NCI-H460 (cell line): ENCODE measurements at places on chromosomes 7 and 10. TPM values are rescaled to one million over a fixed set of nuclear protein-coding genes. Genes with fewer than 3 reads are reported as not detected.
A peak's percentile ranks its signal among the peaks of the same experiment; 100 is the strongest.

DNA sequence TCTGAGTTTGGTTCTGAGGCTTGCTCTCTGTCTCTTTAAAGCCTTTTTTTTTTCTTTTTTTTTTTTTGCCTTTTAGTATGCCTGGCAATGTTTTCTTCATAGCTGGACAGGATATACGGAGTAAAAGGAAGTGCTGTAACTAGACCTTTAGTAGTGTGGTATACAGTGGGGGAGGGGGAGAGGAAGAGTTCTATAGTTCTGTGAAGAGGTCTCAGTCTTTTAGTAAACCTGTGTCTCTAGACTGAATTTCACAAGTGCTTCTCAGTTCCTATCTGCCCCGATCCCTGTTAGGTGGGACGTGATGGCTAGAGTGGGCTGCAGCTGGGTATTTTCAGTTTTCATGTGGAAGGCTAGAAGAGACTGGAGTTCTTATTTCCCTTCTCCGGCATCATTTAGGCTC, 3.1 kb upstream of the ABCC2 start:
- DNase-seq, result peak; percentile 78

DNA sequence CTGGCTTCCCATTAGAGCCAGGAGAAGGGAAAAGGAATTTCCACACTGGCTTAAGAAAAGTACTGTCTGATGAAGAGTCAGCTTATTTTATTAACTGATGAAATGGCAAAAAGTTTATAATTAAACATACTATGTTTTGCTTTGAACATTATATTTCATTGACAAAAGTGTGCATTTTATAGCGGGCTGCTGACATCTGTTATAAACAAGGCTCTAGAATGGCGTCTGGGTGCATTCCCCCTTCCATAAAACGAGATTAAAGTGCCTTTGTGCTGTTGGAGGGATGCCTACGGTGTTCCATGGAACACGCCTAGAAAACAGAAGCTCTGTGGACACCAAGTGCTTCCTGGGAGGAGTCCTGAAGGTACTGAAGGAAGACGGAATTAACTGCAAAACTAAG, 220.2 kb downstream of the SNX10 start:
- DNase-seq, result no peak

EIF5AL1 gene
- 0.30 and 0.40 TPM in 2 replicates for total RNA-seq

JAKMIP3 gene
- 2.0 TPM in 2 replicates for total RNA-seq

GRCh38 chr10:31803606-31804351, 124.9 kb downstream of the ARHGAP12 start:
- no peak for DNase-seq

DNA sequence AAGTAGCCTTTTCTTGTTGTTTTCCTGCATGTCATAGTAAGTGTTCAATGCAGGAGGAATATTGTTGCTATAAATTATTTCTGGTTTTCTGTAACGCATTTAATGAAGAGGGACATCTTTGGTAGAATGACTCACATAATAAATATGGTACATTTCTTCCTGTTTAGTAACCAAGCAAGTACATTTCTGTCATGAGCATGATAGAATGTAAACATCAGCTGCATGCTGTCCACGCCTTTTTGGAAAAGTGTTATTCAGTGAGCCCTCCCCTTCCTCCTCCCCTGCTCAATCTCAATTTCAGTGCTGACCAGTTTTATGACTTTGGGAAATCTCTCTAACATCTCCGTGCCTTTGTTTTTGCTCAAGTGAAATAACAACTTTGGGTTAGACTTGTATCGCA, 664.0 kb downstream of the XPNPEP1 start:
- no peak for DNase-seq

GRCh38 chr7:2162959-2163358, 69.8 kb downstream of the MAD1L1 start:
- no peak for DNase-seq

NPC1L1 gene
- 0.09 TPM in 1 of 2 replicates, not detected in the other for total RNA-seq

SPDYE2B gene
- total RNA-seq, result not detected in 2 replicates

CYP26C1 gene
- 0.10 and 0.23 TPM in 2 replicates for total RNA-seq

DNA sequence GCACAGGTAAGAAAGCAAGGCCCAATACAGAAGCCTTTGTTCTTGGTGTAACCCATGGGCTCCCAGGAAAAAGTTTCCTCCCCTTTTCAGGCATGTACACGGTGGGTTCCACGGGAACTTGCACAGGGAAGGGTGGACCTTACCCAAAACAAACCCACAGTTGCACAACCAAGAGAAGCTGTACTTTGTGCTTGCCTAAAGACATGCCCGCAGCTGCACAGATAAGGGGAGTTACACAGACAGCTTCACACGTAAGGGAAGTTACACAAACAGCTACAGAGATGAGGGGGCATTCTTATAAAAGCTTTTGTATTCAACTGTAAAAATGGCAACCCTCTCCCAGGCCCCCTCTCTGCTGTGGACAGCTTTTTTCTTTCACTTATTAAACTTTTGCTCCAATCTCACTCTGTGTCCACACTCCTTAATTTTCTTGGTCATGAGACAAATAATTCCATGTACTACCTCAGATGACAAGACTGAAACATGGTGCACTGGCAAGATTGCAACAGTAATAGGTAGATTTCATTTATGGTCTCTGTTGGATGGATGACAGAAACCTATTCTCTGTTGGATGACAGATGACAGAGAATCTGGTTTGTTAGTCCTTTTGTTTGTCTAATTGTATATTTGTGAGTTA, 72.9 kb downstream of the ATE1 start:
- no peak for DNase-seq

DNA sequence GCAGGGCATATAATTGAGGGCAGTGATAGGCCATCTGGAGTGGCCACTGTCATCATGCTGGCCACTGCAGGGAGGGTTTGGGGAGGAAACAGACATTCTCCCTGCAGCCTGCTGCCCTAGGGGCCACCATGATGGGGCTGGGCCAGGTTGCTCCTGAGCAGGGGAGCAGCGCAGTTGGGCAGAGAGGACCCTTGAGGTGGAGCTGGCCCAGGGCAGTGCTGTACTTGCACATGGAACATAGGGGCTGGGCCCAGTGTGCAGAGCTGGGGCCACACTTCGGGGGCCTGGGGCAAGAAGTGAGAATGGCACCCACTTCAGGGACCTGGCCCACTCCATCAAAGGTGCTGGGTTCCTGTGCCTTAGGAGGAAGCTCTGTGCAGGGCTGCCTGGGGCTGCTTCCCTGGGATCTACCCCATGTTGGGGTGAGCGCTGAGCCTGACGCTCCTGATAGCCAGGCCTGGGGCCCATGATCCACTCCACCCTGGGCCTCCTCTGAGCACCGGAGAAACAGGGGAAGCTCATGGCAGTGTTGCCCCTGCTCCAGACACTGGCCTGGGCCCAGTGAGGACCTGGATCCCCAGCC, 21.3 kb upstream of the NUB1 start:
- no peak for DNase-seq

DNA sequence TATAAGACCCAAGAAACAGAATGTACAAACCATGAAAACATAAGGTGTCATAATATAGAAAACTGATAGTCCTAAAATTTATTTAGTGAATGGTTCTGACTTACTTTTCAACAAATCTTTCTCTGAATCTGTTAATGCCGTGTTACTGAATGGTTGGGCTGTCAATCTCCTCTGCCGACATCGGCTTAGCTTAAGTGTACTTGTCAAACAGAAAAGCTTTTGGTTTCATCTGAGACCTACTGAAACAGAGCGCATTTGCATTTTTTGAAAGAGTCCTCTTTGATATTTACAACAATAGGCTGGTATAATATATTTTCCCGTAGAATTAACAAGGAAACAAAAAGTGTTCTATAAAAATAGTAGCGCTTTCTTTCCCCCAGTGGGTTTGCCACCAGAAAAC, 120.9 kb upstream of the ZNF804B start:
- DNase-seq, result no peak

DNA sequence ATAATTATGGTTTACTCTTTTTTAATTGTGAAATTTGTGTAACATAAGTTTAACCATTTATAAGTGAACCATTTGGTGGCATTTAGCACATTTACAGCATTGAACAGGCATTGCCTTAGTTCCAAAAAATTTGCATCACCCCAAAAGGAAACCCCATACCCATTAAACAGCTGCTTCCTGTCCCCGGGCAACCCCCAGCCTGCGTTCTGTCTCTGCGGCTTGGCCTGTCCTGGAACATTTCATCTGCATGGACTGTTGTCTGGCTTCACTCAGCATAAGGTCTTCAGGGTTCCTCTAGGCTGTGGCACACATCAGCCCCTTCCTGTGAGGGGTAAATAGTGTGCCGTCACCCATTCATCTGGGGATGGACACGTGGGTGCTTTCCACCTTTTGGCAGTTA, 6.9 kb downstream of the RET start:
- no peak for DNase-seq

DNA sequence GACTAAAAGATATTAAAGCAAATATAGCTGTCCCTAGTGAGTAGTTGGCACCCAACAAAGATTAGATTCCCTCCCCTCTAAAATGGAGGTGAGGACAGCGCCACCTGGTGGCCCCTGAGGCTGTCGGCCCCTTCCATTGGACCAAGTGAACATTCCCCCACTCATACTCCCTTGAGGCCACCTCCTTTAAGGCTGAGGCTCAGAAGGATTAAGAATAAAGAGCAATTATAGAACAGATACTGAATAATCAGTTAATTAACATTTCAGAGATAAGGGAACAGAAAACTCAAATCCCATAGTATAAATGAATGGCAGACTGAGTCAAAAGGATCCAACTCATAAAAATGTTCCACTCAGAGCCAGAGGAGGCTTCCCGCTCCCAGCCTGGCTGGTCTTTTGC, 130.4 kb upstream of the GHITM start:
- peak; percentile 5 for DNase-seq

DNA sequence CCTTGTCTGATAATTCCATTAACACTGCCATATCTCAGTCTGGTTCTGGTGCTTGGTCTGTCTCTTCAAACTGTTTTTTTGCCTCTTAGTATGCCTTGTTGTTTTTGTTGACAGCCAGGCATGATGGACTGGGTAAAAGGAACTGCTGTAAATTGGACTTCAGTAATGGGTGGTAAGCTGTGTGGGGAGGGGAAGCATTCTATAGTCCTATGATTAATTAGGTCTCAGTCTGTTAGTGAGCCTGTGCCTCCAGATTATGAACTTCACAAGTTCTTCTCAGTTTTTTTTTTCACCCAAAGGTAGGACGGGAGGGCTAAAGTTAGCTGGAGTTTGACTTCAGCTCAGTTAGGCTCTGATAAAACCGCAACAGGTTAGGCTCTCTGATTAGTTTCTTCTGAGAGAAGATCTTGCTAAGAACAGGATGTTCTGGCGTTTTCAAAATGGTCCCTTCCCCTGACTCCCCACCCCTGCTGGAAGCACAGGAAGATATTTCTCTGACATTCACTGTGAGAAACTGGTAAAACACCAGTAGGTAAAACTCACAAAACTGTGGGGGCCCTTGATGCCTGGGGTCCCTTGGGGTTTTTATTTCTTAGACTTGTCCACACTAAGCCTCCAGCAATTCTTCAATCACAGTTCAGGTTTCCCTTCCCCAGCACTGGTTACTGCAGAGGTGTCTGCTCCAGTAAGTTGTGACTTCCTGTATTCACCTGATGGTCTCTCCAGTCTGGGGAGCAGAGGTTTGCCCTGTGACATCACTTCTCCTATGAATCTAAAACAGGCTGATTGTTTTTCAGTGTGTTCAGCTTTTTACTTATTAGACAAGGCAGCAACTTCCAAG, 43.3 kb upstream of the CCDC71L start:
- no peak for DNase-seq

WEE2 gene
- total RNA-seq, result 0.27 TPM in 1 of 2 replicates, not detected in the other
